Small intestine (tissue), 16 donors: ENCODE measurements at places on chromosomes 7 and 10. TPM values are rescaled to one million over a fixed set of nuclear protein-coding genes. Genes with fewer than 3 reads are reported as not detected.

DNA sequence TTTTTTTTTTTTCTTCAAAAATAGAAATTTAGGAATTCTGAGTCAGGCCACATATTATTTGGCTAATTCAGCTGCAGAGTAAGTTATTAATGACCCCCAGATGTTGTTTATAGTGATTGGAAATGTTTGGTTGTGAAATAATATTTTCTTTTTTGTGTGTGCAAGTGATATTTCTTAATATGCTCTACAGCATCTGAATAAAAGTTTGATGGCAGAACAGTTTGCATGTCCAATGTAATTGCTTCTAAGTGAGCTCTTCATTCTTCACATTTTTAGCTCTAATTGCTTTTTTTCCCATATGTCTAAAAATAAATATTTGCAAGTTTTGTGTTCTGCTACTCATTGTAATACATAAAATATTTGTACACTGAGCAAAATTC, 116.0 kb downstream of the ARID5B start:
- DNase-seq: no peak

The ZNF680 gene
- 1.8 TPM for polyA plus RNA-seq

DNA sequence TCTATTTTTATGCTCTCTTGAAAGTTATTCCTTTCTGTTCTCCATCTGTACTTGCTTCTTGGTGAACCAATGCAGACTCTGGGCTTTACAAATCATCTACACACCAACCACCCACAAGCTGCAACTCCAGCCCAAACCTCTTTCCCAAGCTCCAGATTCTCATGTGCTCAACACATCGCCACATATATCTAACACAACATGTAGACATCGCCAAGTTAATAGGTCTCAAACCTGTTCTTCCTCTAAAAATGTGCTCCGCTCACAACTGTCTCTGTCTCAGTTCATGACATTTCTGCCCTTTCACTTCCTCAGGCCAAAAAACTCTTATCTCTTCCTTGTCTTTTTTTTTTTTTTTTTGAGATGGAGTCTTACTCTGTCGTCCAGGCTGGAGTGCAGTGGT, 95.7 kb upstream of the EEPD1 start:
- DNase-seq: no peak

The DPP6 gene
- 0.80 TPM for polyA plus RNA-seq

The WNT8B gene
- not detected for polyA plus RNA-seq

The NFE2L3 gene
- polyA plus RNA-seq: 12.5 TPM

GRCh38 chr10:79380946-79381721, 33.9 kb downstream of the PPIF start:
- DNase-seq: no peak

DNA sequence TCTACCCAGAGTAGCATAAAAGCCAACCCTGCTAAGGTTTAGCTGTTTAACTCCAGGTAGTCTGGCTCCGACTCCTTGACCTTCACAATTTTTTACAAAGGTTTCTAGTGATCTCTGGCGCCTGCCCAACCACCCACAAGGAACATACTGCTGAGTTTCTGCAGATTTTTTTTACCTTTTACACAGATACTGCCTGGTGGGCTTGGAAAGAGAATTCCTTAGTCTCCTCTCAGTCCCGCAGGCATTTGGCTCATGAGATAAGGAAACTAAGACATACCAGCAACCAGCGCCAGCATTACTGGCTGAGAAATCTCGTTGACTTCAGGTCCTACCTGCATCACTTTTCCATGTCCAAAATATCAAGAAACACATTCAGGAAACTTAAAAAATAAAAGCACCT, 51.1 kb upstream of the LYZL1 start:
- DNase-seq: no peak

The ZDHHC16 gene
- polyA plus RNA-seq: 36.0 TPM

GRCh38 chr10:76229341-76229740, 797.9 kb downstream of the LRMDA start:
- no peak for DNase-seq
